ENCODE measurements at places on chromosomes 3 and 15.

GRCh38 chr3:179921500-179921899 is 115.2 kb downstream of the PEX5L start:
- no peak for DNase-seq

- no peak for DNase-seq
Observed at GRCh38 chr3:6168256-6168655, 692.7 kb upstream of the GRM7 start.

- no peak for DNase-seq
Observed at GRCh38 chr15:61038387-61038786, 190.7 kb downstream of the RORA start.

- no peak for DNase-seq
Observed at GRCh38 chr3:105399062-105399461, 32.4 kb downstream of the ALCAM start.

DNA sequence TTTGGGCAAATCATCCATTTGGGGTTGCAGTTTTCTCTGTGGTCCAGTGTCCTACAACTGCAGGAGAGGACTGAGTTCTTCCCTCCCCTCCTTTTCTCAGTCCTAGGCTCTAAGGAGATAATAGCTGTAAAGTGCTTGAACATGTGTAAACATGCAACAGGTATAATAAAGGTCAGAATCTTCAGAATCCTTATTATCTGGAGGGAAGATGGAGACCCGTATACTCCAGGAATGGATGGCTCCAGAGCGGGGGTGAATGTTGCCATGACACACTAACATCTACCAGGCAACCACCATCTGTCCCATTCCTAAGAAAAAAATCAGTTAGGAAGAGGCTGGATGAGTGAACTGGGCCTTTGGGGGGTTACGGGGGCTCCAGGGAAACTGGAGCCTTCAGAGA is 39.7 kb upstream of the GLCE start:
- no peak for DNase-seq

GRCh38 chr3:79286882-79287281 is 480.9 kb downstream of the ROBO1 start:
- no peak for DNase-seq

- DNase-seq = peak; percentile 84
Observed at GRCh38 chr3:186909078-186909853, 21.1 kb upstream of the ST6GAL1 start.

DNA sequence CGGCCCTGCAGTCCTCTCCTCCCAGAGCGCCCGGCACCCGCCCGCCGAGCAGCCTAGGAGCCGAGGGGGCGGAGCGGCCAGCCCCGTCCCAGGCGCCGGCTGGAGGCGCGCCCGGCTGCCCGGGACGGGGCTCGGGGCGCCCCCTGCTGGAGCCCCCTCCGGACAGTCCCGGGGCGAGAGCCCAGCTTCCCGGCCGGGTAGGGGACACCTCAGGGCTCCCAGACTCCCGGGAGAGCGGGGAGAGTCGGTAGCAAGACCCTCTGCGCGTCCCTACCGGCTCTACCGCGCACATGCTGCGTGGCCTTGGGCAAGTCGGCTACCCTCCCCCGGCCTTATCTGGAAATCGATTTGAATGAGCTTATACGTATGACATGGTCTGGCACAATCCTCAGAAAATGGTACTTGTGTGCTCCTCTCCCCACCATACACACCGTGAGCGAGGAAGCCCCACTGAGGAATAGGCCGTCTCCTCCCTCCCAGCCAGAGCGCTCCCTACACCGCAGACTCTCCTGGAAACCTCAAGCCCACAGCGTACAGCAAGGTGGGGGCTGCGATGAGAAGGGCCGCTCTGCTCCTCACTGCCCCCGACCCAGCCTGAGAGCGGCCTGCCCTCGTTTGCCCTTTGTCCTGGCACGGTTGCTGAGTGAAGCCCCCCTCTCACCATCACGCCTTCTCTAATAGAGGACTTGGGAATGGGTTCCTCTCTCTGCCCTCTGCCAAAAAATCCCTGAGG is at the start of gene DAPK2:
TSS of gene DAPK2 (minus strand) at position 65 of the 733 bp plus-strand sequence. CDS start 6,224 bp downstream, outside the sequence.
- peak; percentile 73 for DNase-seq

GRCh38 chr15:73787621-73788020 is 34.5 kb upstream of the INSYN1 start:
- no peak for DNase-seq

- DNase-seq = no peak
Observed at GRCh38 chr3:129121016-129121791, 400 bp downstream of the RAB43 start.
